Upper lobe of left lung (tissue), 6 donors: ENCODE measurements at places on chromosomes 13 and 19. TPM values are rescaled to one million over a fixed set of nuclear protein-coding genes. Genes with fewer than 3 reads are reported as not detected.

Gene GFY
- total RNA-seq = not detected

Gene SHISA7
- total RNA-seq = not detected

Gene GAPDHS
- not detected for total RNA-seq

DNA sequence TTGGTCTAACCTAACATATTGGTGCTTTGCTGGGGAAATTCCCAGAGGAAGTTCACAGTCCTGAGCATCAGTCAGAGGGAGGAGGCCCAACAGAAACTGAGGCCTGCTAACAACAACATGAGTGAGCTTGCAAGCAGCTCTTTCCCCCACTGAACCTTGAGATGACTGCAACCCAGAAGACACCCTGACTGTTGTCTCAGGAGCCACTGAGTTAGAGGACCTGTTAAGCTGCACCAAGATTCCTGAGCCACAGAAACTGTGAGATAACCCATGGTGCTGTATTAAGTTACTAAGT is 193.2 kb upstream of the UBL3 start:
- H3K36me3 ChIP-seq = no peaks in the 10 kb centered on the region
- no peaks in the 10 kb centered on the region for H3K27me3 ChIP-seq
- H3K4me3 ChIP-seq = no peak overlapping the region
- no peaks in the 10 kb centered on the region for H3K4me1 ChIP-seq
- DNase-seq = no peak
- H3K27ac ChIP-seq = no peak overlapping the region

DNA sequence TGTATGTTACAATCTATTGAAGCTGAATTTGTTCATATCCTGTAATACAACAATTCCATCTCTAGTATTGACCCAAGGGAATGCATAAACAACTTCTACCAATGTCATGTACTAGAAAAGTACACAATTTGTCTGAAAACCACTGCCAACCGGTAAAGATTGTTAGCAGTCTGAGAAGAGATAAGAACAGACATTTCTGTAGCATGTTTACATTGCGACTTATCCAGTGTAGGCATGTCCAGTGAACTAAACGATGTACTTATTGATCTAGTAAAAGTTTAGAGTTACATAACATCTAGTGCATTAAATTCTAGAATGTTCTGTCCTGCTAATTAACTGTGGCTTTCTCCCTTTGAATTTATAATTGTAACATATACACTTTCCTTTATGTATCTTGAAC is 425.9 kb downstream of the SLITRK6 start:
- DNase-seq = no peak
- no peaks in the 10 kb centered on the region for H3K27me3 ChIP-seq
- H3K4me1 ChIP-seq = no peaks in the 10 kb centered on the region
- no peak overlapping the region for H3K27ac ChIP-seq
